ENCODE measurements at places on chromosomes 13 and 19.

DNA sequence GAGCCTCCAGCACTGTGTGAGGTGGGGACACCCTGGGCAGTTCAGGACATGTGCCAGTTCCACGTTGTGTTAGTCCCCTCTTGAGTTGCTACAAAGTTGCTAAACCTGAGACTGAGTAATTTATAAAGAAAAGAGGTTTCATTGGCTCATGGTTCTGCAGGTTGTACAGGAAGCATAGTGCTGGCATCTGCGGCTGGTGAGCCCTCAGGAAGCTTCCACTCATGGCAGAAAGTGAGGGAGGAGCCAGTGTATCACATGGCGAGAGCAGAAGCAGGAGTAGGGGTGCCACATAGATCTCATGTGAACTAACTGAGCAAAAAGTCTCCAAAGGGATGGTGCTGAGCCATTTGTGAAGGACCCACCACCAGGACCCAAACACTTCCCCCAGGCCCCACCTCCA is 33.2 kb downstream of the TRPM4 start:
- no peak for DNase-seq

DNA sequence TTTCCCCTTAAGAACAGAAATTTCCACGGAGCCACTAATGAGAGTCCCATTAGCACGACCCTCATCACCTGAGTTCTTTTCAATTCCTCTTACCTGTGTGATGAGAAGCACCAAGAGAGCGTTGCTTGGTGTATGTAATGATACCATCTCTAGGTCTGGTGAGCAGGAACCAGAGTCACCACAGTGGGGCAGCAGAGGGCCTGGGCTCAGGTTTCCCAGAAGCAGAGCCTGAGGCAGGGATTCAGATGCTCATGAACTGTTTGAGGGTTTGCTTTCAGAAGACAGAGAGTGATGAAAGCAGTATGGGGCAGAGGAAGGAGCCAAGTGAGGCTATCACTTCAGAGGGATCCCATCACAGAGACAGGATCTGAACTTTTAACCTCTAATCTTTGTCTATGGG is 3.1 kb upstream of the PTPRH start:
- DNase-seq: peak; percentile 52

DNA sequence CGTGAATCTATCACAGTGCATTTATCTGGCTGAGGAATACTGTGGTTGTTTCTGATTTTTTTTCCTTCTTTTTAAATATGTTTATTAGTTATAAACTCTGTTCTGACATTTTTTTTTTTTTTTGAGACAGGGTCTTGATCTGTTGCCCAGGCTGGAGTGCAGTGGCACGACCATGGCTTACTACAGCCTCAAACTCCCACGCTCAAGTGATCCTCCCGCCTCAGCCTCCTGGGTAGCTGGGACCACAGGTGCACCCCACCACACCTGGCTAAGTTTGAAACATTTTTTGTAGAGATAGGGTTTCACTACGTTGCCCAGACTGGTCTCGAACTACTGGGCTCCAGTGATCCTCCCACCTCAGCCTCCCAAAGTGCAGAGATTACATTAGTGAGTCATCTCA is 6.6 kb upstream of the NUMBL start:
- DNase-seq: no peak

DNA sequence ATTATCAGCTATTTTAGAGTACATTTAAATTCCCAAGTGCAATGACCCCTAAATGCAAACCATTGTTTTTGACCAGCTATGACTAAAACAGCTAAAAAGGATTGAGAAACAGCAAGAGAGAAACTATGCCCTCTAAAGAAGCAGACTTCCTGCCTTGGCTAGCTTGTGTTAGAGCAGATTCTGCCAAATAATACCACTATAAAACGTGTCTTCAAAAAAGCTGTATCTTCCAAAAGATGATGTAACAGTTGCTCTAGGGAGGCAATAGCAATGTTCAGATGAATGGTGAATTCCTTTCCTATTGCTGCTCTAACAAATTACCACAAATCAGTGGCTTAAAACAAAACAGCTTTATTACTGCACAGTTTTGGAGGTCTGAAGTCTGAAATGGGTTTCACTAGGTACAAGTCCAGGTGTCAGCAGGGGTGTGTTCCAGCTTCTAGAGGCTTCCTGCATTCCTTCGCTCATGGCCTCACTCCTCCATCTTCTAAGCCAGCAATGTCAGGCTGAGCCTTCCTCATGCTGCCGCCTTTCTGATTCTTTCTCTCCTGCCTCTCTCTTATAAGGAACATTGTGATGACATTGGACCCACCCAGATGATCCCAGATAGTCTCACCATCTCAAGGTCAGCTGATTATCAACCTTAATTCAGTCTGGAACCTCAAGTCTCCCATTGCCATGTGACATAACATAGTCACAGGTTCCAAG is 84.5 kb downstream of the LRRC63 start:
- peak; percentile 74 for DNase-seq

GRCh38 chr13:47459512-47459911 is 541.6 kb downstream of the SUCLA2 start:
- DNase-seq: no peak

DNA sequence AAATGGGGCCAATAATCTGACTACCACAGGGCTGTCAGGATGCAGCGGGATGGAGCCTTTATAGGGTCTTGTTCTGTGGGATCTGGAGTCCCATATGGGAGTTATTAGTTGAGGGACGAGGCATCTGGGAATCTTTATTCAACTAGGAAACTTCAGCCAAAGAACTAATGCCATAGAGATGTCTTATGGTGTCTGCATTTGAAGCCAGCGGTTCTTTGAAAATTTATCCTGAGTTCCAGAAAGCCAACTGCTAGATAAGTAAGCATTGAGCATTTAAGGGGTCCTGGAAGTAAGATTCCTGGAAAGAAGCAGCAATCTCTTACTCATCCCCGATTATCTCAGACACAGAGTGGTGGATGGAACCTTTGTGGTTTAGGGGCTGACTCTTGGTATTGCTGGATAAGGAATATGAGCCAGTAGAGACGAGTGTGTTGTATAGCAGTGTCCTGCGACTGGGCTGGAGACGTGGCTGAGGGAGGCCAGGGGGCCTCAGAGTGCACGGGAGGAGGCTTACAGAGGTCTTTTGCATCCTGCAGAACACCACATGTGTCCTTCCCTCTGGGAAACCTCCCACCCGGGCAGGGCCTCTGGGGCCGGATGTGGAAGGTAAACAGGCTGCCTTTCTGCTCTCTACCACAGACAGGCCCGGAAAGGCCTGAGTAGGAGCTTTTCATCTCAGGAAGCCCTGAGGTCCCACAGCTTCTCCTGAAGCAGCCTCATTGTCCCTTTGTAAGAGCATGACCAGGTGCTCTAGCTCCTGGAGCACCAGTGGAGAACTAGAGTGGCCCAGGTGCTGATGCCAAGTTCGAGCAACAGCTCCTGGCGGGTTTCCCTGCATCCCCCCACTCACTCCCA is 28.8 kb downstream of the ACTN4 start:
- DNase-seq: no peak

- no peak for DNase-seq
Measured at GRCh38 chr13:50200988-50201387, 185.7 kb downstream of the KCNRG start.

GRCh38 chr13:53327680-53328315 is 299.2 kb downstream of the OLFM4 start:
- DNase-seq: no peak

- no peak for DNase-seq
Measured at GRCh38 chr19:38216785-38217641, 7.0 kb downstream of the DPF1 start.

GRCh38 chr13:97502181-97502580 is 68.2 kb downstream of the RAP2A start:
- DNase-seq: no peak

- no peak for DNase-seq
Measured at GRCh38 chr19:46049597-46049996, 8.8 kb upstream of the IGFL4 start.

- peak; percentile 35 for DNase-seq
Measured at GRCh38 chr13:46982856-46983582, 86.2 kb upstream of the HTR2A start.

GRCh38 chr13:112705286-112705685 is 15.4 kb downstream of the ATP11A start:
- DNase-seq: no peak

DNA sequence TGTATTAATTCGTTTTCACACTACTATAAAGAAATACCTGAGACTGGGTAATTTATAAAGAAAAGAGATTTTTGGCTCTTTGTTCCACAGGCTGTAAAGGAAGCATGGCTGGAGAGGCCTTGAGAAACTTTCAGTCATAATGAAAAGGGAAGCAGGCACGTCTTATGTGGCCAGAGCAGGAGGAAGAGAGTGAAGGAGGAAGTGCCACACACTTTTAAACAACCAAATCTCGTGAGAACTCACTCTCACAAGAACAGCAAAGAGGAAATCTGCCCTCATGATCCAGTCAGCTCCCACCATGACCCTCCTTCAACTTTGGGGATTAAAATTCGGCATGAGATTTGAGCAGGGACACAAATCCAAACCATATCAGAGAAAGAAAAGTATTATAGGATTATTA is 1255.9 kb upstream of the MIR17HG start:
- DNase-seq: no peak

- no peak for DNase-seq
Measured at GRCh38 chr13:30378191-30378590, 44.1 kb upstream of the UBE2L5 start.

- no peak for DNase-seq
Measured at GRCh38 chr19:38736413-38737280, 7.6 kb downstream of the CAPN12 start.
